ENCODE measurements at places on chromosomes 2 and 18.

GRCh38 chr2:177783835-177784744, 288.5 kb downstream of the PDE11A start:
- DNase-seq = peak; percentile 23

- no peak for DNase-seq
These were observed 60.5 kb downstream of the KLHL29 start for GRCh38 chr2:23445450-23445868.

GRCh38 chr2:190999949-191000665, 13.9 kb downstream of the STAT1 start:
- DNase-seq = no peak

DNA sequence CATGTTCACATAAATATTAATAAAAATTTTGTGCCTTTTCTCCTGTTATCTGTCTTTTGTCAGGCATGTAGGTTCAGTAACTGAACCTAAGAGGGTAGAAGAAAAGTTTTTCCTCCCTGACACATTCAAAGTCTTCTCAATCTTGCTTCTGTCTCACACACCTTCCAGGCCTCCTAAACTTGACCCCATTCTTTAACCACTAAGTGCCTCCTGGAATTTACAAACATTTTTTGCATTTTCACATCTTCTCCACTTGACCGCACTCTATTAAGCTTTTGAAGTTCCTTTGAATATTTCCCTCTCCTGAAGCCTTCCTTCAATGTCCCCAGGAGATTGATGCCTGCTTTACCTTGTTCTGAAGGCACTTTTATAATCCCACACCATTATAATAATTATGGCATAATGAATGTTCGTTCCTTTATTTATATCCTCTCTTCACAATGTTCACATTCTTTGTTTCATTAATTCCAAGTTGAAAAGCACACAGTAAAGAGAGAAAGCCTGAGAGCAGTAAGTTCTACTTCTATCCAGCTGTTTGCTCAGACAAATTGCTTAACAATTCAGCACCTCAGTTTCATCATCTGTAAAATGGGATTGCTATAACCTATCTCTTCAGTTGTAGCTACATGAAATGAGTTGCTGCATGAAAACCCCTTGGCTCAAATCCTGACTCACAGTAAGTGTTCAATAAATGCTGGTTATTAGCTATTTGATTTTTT, 184.8 kb upstream of the KLHL29 start:
- no peak for DNase-seq

GRCh38 chr2:156834431-156834830, 398.3 kb downstream of the GPD2 start:
- DNase-seq = no peak

GRCh38 chr2:143081616-143082015, 47.6 kb upstream of the ARHGAP15 start:
- no peak for DNase-seq

GRCh38 chr2:8851811-8852560, 14.6 kb upstream of the KIDINS220 start:
- DNase-seq = no peak

DNA sequence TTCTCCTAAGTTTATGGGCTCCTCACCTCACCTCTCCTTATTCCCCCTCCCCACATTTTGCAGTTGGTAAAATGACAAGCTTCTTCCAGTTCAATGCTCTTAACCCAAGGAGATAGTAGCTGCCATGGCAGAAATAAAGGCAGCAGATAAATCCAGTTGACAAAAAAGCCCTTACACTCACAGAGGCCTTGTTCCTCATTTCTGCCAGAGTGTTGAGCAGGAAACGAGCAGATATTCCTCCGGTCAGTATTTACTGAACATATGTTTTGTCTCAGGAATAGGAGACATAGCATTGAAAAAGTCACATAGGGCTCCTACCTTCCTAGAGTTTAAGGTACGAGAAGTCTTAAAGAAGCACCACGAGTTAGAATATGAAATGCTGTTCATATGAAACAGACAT, 493.7 kb upstream of the TNP1 start:
- no peak for DNase-seq

- DNase-seq = no peak
These were observed 1548.1 kb upstream of the LRRTM1 start for GRCh38 chr2:81852651-81853050.

DNA sequence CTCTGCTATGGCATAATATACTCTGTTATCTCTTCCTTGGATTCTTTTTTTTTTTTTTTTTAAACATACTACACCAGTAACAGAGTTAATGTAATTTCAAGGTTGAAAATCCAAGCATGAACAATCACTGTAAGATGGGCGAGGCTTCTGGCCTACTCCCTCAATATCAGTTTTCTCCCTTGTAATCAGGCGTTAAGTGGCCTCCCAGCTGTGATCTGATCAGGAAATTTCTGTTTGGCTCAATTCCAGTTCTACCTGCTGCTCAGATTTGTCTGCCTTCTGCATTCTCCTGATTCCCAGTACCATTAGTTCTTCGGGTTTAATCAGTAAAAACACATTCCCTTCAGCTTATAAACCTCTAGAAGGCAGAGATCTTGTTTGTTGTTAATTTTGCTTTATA, 18.6 kb downstream of the PRKD3 start:
- peak; percentile 68 for DNase-seq

- peak; percentile 88 for DNase-seq
These were observed 9.1 kb downstream of the EPAS1 start for GRCh38 chr2:46306330-46306751.

GRCh38 chr18:11027862-11028261, 121.5 kb downstream of the PIEZO2 start:
- no peak for DNase-seq

DNA sequence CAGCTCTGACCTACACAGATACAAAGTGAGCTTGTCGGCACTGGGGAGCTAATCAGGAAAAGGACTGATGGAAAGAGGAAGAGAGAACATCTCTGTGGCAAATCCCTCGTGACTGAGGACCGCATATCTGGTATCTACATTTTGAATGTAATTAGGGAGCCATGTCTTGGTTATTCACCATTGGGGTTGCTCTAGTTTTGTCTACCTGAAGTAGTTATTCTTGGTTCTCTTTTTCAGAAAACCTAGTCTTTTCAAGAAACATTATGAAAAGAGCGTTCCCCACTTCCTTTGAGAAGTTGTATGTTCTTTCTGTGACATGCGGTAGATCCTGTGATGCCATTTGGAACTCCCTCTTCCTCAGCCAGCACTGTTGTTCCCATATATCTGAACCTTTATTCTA, 104.4 kb downstream of the DOCK10 start:
- no peak for DNase-seq

DNA sequence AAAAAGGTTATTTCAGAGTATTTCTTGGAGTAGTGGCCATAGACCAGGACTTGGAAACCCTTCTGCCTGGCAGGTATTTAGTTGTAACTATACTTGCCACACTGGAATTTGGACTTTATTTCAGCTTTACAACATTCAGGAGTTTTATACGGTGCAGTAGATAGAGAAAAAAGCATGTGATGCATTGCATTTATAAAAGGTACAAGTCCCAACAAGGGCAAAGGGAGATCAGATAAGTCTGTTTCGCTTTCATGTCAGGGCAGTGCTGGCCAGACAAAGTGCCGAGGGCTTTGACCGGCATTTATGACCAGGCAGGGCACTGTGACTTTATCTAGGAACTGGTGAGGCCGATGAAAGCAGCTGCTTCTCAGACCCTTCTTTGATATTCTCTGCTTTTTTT, 145.4 kb downstream of the RTN4 start:
- DNase-seq = peak; percentile 94

DNA sequence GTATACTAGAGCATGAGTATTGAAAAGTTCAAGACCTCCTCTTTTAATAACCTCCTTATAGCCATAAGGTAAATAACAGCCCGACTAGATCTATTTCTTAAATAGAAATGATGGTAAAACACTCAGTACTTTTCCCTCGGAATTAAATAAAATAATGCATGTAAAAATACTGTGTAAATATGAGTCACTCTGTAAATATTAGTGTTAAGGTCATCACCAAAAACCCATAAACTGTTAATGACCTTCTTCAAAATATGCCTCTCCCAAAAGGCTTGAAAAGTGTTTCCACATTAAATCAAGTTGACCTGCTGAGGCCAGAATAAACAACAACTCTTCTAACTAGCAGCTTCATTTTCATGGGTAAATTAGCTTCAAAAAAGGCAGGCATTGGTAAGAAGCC, 25.3 kb upstream of the BZW1 start:
- no peak for DNase-seq

DNA sequence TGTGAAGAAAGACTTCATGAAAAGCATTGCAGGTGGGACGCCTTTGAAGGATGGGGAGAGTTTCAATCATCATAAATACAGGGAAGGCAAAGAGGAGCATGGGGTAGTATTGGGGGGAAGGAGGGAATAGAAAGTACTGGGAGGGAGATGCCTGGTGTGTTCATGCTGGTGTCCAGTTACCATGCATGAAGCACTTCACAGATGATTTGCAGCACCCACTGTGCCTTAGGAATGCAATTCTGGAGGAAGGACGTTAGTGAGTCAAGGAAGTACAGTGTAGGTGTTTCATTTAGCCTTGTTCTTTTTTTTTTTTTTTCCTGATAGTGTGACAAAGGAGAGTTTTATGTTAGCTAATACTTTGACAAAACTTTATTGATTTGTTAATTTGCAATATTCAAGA, 36.8 kb downstream of the ADAM23 start:
- DNase-seq = no peak

GRCh38 chr18:54393648-54394294, 36.1 kb downstream of the C18orf54 start:
- DNase-seq = no peak
